ENCODE measurements at places on chromosomes 13 and 19.

GRCh38 chr13:89966524-89966923, 1381.0 kb upstream of the MIR17HG start:
- DNase-seq, result no peak

DNA sequence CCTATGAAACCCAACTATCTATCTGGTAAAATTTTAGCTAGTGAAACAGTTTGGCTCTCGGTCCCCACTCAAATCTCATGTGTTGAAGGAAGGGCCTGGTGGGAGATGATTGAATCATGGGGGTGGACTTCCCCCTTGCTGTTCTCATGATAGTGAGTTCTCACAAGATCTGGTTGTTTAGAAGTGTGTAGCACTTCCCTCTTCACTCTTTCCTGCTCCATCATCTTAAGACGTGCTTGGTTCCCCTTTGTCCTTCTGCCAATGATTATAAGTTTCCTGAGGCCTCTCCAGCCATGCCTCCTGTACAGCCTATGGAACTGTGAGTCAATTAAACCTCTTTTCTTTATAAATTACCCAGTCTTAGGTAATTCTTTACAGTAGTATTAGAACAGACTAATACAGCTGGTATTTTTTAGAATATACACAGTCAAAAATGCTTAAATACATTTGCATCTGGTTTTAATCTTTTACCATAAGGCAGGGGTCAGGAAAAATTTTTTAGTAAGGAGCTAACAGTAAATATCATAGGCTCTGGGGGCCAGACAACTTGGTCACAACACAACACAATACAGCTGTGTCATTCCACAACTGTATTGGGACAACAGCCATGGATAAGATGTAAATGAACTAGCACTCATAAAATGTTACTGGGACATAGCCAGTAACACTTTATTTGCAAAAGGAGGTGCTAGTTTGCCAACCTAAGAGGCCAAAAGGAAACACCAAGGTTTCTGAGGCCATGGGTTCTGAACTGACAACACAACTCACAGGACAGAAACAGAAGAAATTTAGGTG, 24.3 kb downstream of the DZIP1 start:
- no peak for DNase-seq

DNA sequence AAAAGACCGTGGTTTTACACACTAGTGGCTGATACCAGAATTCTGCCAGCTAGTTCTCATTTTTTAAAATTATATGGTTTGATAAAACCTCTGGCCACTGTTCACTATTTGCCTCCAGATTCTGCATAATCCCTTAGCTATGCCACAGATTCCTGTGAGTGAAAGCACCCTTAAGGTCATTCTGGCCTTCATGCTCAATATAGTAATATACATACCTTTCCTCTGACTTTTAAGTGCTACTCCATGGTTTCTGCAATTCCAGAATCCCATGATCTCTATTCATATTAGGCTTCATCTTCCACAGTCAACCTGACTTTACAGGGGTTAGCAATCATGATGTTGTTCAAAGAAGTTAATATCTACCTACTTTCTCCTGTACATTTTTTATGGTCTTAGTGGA, 274.1 kb upstream of the EDNRB start:
- DNase-seq, result no peak

DNA sequence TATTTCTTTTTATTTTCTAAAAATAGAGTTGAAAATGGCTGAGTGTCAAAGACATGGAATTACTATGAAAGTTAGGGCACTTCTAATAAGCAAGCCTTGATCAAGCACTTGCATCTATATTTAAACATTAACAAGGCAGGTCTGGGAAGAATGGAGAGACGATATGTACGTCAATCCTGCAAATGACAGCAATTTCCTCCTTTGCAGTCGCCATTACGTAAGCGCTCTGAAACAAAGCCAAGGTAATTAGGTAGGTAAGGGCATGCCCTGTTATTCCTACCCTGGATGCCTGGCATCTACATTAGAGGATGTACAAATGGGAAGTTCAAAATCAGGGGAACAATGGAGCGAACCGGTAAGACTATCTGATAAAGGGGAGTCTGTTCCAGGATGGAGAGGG, 664.0 kb upstream of the ARGLU1 start:
- no peak for DNase-seq

DNA sequence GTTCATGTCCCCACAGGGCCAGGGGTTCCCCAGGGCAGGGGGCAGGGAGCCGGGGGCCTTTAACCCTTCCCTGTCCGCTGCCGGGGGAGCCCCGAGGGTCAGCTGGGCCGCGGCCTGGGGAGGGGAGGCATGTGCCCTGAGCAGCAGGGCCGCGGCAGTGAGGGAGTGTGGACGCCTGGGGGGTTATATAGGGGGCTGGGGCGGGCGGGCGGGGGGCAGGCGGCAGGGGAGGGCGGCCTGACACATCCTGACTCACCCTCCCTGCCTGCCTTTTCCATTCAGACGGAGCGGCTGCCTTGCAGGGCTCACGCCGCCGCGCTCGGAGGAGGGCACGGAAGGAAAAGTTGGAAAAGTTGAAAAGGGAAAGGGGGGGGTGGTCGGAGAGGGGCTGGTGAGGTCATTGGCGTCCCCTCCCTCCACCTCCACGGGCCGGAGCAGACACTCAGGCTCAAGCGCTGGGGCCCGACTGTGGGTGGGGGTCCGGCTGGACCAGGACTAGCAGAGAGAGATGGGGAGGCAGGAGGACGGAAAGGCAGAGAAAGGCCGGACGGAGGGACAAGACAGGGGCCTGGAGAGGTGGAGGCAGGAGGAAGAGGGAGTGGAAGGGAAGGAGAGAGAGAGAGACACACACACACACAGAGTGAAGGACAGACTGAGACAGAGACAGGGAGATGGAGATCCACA, at the start of gene IL11:
Gene IL11, minus strand, starts transcription at position 159 of the 684 bp plus-strand sequence. Its CDS starts 153 bp downstream, at position 6.
- DNase-seq, result no peak

- DNase-seq, result no peak
Measured at GRCh38 chr13:36377826-36378468, 31.8 kb upstream of the SPART start.

GRCh38 chr19:8877854-8878705, 45.9 kb downstream of the MBD3L1 start:
- no peak for DNase-seq

DNA sequence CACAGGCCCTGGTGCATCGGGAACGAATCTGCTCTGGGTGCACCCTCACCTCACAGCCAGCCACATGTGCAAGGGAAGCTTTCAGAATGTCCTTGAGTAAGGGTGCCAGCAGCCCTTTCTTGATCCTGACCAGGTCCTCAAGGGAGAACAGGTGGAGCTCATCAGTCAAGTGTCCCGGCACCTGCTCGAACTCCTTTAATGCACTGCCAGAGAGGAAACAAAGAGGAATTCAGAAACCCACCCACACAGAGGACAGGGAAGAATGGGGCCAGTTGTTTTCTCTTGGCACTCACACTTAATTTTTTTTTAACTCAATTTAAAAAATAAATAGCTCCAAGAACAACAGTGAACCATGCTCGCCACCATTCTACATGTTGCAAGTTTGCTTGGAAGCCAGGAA, 41.7 kb downstream of the RUBCNL start:
- no peak for DNase-seq

- no peak for DNase-seq
Measured at GRCh38 chr13:99231721-99232120, 26.5 kb downstream of the GPR18 start.

DNA sequence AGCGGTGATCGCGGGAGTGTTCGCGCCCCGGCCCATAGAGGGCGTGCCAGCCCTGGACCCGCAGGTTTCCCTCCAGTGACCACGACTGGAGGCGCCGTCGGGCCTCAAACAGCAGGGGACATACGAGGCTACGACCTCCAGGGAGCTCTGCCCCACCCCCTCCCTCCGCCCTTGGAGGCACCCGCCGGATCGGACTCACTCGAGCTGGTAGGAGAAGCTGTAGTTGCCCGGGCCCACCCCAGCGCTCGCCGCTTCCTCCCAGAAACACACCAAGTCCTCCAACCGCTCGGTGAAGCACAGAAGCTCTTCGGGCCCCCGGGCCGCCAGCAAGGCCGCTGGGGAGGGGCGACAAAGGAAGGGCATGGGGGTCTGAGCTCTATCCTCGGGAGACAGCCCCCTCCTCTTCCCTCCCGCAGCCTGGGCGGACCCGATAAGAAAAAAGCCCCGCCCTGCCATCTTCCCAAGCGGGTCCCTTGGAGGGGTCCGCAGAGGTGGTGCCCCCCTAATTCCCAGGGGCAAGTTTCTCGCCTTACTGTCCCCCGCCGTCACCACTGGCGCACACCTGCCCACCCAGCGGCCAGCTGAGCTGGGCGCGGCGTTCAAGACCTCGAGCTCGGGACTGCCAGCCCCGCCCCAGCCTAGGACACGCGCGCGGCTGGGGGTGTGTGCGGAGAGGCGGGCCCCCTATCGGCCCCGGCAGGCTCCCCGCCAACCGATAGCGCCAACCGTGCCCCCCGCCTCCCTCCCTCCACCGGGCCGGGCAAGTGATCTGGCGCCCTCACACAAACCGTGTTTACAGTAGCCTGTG, 1.0 kb downstream of the EPOR start:
- no peak for DNase-seq
